Esophagus muscularis mucosa (tissue), 4 donors: ENCODE measurements at places on chromosomes 3 and 15. TPM values are rescaled to one million over a fixed set of nuclear protein-coding genes. Genes with fewer than 3 reads are reported as not detected.

The ADIPOQ gene
- 0.17 TPM for total RNA-seq

DNA sequence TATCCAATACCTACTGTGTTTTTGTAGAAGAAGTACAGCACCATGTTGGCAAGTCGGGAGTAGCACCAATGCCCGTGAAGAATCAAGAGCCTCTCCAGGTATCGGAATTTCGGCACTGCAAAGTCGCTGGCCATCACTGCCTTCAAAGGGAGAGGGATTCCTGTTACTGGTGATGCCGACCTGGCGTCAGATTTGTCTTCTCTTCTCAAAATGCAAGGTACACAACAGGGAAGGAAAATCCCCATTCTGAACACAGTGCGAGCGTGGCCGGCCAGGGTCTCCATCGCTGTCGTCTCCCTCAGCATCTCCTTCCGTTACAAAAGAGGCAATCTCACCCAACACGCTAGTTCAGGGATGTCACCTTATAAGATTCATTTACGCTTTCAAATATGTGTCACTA lies 175.4 kb downstream of the ATP10A start:
- H3K4me3 ChIP-seq, result no peak overlapping the region
- H3K27ac ChIP-seq, result no peak overlapping the region
- no peaks in the 10 kb centered on the region for H3K27me3 ChIP-seq
- H3K36me3 ChIP-seq, result no peaks in the 10 kb centered on the region
- H3K4me1 ChIP-seq, result peaks cover 36% of the 10 kb centered on the region
- DNase-seq, result no peak

DNA sequence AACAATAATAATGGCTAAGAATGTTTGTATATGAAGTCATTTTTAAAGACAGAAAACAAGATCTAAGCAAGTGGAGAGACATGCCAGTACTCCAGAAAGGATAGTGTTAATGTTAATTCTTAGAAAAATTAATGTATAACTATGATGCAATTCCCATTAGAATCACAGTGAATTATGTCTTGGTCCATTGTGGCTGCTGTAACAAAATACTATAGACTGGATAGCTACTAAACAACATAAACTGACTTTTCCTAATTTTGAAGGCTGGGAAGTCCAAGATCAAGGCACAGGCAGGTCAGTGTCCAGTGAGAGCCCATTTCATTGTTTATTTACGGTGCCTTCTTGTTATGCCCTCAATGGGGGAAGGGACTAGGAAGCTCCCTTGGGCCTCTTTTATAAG lies 32.7 kb upstream of the CSPG4 start:
- no peaks in the 10 kb centered on the region for H3K4me1 ChIP-seq
- no peak overlapping the region for H3K27ac ChIP-seq
- no peaks in the 10 kb centered on the region for H3K36me3 ChIP-seq
- H3K27me3 ChIP-seq, result no peaks in the 10 kb centered on the region
- H3K4me3 ChIP-seq, result no peak overlapping the region

GRCh38 chr3:50263478-50264382 lies 5.2 kb upstream of the SEMA3B start:
- H3K27ac ChIP-seq, result peak overlapping the region; percentile 95
- peak overlapping the region; percentile 30 for H3K4me3 ChIP-seq
- peaks cover 89% of the 10 kb centered on the region for H3K4me1 ChIP-seq
- H3K36me3 ChIP-seq, result peaks cover 9% of the 10 kb centered on the region
